Memory B cell (primary cell): ENCODE measurements at places on chromosomes 11 and 22.

GRCh38 chr22:17606496-17606895 lies 22.1 kb downstream of the ATP6V1E1 start:
- DNase-seq, result no peak

DNA sequence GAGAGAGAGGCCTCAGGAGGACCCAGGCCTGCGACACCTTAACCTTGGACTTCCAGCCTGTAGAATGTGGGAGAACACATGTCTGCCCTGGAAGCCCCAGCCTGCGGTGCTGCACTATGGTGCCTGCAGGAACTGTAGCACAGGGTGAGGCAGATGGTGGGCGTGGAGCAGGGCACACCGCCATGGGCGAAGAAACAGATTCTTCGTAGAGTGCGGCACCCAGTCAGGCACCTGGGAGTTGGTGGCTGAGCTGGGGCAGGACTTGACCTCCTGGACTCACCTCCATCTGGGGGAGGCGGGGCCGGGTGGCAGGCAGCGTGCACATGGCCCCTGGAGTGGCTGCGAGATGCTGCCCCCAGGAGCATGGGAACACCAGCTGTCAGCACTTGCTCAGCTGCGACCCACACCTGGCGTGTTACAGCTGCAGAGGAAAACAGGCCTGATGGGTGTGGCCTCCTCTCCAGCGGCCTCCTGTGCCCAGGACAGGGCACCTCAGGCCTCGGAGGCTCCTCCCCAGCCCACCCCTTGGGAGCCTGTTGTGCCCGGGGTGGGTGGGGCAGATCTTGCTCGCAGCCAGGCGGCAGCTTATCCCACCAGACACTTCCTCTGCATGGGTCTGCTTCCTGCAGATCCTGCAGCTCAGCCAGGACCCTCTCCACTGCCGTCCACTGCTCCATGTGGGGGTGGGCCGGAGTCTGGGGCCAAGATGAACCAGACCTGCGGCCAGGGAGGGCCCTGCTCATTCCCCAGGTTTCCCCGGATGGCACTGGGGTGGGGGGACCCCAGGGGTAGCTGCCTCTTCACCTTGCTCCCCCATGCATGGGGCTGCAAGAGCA lies 80.4 kb downstream of the MYEOV start:
- DNase-seq, result no peak

GRCh38 chr11:27328614-27329013 lies 34.4 kb downstream of the CCDC34 start:
- no peak for DNase-seq

DNA sequence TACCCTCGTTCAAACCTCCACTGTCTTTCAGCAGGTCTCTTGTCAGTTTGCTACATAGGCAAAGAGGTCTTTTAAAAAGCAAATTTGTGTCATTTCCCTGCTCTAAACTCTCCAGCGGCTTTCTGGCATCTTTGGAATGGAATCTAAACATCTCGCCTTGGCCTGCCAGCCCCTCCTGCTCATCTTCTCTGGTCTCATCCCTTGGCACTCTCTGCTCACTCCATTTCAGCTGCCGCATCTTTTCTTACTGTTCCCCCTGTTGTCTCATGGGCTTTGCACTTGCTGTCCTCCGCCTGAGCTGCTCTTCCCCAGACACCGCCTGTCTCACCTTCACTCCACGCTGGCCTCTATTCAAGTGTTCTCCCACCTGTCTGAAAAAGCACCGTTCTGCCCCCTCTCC lies 46.6 kb downstream of the BMAL1 start:
- DNase-seq, result no peak

- no peak for DNase-seq
These were observed 55.5 kb downstream of the PAK1 start for GRCh38 chr11:77418155-77418970.

GRCh38 chr22:46074771-46075551 lies 75.4 kb upstream of the PPARA start:
- no peak for DNase-seq

- no peak for DNase-seq
These were observed 13.9 kb upstream of the ATXN10 start for GRCh38 chr22:45657701-45658100.

- DNase-seq, result no peak
These were observed 102.3 kb upstream of the CEP126 start for GRCh38 chr11:101812546-101812945.

DNA sequence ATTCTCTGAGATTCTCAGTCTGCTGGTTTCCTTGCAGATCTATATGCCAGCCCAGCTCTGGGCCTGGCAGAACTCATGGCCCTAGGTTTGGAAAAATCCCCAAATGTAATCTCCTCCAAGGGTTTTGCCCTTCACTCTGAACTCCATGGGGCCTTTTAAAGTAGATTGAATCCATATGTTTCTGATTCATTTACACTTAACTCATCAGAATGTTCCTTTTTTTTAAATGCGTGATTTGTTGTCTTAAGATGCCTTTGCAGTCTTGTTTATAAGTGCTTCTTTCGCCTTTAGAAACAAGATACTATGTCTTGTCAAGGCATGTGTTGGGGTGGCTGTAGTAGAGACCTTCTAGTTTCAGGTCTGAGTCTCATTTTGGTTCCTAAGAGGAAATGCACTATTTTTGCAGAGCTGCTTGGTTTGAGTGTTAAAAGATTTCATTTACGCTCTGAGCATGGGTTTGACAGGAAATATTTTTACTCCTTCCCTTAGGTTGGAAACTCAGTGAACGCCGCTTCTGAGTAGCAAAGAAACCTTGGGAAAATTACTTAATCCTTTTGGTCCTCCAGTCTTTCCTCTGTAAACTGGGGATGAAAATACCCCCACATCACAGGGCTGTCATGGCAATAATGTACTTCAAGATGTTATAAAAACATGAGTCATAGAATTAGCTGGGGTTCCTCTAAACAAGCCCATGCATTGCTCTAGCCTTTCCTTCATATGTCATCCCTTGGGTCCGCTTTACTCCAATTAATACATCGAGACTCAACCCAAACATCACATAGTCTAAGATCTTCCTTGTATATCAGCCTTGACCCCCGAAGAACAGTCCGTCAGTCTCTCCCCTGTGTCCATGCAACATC lies 83.5 kb downstream of the SNX19 start:
- DNase-seq, result no peak

DNA sequence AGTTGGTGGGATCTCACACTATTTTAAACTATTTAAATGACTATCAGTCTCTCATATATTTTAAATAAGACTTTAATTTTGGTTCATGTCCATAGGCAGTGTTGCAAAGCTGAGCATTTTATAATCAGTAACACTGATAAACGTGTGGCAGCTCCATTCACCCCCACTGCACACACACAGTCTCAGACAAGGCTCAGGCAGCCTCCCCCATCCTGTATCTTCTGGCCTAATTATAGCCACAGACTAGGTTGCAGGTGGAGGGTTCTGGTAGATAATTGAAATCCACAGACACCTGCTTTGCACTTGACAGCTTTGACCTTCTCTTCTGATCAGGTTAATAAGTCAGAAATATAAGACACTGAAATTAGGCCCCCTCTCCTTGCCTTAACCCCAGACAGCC lies 118.5 kb upstream of the LDLRAD3 start:
- DNase-seq, result no peak

GRCh38 chr22:34966980-34967565 lies 98.9 kb upstream of the ISX start:
- DNase-seq, result no peak

DNA sequence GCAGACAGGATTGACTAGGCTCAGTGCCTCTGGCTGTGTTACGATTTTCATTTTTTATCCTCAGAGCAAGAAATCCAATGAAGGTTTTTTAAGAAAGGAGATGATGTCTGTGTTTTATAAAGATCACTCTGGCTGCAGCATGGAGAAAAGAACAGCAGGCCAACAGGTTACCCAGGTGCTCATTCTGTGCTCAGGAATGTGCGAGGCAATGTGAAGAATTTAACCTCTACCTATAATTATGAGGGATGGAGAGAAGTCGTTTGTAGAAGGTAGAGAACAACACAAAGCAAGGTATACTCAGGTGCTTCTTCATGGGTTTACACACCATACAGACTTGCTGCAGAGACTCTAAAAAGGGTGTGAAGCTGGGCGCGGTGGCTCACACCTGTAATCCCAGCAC lies 10.0 kb upstream of the RTCB start:
- no peak for DNase-seq

DNA sequence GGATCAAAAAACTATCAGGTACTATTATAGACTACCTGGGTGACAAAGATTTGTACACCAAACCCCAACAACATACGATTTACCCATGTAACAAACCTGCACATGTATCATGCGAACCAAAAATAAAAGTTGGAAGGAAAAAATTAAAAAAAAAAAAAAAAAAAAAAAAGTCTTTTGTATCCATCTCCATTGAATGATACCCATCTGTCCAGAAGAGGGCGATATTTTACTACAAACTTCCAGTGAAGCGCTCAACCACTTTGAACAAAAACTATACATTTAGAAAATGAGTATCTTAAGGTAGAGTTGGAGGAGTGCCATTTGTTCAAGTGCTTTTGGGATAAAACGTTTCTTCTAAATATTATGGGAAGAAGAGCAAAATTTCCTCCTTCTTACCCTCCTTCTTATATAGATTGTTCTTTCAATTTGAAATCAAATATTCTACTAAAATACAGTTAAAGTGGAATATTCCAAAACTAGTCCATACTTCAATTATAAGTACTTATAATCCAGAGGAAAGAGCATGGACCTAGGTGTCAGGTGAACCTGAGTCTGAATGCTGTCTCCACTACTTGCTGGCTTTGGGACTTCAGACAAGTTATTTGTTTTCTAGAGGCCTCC lies 23.3 kb downstream of the ARL14EP start:
- no peak for DNase-seq

GRCh38 chr22:32322986-32323385 lies 34.7 kb upstream of the RFPL3 start:
- no peak for DNase-seq

- no peak for DNase-seq
These were observed 3.6 kb upstream of the SORL1 start for GRCh38 chr11:121448431-121448941.

DNA sequence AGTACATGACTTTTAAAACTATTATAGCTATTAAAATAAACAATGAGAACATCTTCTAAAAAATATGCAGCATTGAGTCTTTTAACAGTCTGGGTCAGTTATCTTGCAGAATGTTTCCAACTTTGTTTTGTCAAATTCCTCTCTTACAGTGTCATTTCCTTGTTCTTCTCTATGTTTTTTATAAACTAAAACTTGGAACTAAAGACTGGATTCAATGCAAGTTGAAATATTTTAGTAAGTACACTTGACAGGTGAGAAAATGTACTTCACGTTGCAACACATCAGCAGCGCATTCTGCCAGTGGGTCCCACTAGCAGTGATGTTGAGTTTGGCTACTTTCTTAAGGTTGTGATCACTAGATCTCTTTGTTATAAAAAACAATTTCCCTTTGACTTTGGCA lies 1407.6 kb upstream of the RAG2 start:
- DNase-seq, result no peak

DNA sequence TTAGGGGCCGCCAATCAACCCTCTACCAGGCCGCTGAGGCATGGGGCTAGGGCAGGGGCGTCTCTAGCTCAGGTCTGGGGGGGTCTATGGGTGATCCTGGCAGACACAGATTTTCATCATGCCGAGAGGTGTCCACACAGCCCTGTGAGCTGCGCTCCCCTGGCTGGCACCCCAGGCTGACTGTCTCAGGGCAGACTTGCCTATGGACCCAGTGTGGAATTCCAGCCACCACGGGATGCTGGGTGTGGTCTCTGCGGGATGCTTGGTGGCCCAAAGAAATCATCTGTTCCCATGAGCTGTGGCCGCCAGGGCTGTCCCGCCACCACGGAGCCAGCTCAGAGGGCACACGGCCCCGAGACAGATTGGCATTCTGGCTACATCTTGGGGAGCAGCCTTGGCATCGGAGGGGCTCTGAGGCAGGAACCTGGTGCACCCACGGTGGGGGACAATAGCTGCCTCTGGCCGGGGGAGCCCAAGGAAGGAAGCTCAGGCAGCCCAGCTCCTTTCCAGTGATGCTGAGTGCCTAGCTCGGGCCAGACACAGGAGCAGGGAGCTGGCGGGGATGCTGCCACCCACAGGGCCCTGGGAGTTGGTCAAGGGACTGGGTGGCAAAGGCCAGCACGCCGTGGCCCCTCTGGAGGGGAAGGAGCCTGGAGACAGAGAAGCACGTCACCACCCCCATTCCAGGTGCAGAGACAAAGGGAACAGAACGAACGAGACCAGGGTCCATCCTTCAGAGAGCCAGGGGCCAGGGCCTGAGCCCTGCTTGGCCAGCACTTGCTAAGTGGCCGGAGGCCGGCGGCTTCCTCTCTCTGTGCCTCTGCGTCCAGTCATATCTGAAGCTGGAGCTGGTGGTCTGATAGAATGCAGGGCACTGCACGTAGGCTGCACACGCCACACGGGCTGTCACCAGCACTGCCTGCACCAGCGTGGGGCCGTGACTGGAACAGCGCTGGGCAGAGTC lies 64.4 kb upstream of the FGF3 start:
- DNase-seq, result no peak

- no peak for DNase-seq
These were observed 288.0 kb downstream of the SBF2 start for GRCh38 chr11:10005955-10006525.

- DNase-seq, result no peak
These were observed 149.8 kb downstream of the CCDC34 start for GRCh38 chr11:27213232-27213660.

DNA sequence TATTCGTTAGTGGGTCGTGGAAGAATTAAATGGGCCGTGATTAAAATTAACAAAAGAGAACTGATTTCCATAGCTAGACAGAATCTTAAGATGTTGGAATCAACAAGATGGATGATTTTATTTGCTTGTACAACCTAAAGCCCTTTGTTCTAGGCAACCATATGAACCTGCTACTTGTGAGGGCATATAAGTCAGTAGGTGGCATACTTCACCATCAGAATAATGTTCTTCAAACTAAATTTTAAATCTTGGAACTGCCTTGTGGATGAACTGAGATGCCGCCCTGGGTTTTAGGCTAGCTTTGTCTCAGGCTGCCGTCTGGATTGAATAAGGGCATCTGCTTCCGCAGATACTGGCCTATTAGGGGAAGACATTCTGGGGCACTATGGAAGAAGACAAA lies 40.9 kb downstream of the CSRP3 start:
- no peak for DNase-seq

DNA sequence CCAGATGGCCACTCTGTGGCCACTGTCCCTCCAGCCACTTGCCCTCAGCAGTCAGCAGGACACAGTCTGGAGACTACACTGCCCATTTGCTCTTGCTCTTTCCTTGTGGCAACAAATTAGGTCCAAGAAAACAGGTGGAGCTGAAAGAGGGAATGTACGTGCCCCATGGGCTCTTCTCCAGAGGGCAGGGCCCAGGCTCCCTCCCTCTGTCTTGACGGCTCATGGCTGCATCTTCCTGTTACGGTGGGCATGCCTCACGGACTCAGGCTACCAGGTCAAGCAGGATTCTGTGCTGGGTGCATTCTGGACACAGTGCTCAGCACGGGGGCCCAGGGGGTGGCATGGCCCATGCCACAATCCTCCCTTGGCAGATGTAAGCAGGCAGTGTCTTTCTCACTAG lies 71.3 kb downstream of the MED15 start:
- no peak for DNase-seq
